Cortex of kidney (tissue), 1 donor: ENCODE measurements at places on chromosomes 7 and 10.

GRCh38 chr7:2698581-2699288 lies 10.7 kb downstream of the AMZ1 start:
- DNase-seq: no peak

GRCh38 chr7:31545549-31545948 lies 31.7 kb downstream of the ITPRID1 start:
- DNase-seq: no peak

- DNase-seq: no peak
Observed at GRCh38 chr7:43108255-43109011, 4.0 kb upstream of the HECW1 start.

DNA sequence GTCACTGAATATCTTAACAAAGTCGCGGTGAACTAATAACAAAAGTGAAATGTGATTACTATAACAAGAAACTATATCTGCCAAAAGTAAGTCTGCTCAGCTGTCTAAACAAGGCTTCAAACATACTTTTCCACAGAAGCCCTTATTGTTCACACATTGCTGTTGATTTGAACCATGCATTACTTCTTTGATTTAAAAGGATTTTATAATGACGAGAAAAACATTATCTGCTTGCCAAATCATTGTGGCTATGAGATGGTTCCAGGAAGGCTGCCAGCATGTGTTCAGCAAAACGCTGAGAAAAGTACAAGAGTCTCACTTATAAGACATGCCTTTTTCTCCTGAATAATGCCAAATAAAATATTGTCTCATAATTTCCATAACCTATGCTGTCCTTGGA lies 24.4 kb downstream of the RNF133 start:
- DNase-seq: no peak

DNA sequence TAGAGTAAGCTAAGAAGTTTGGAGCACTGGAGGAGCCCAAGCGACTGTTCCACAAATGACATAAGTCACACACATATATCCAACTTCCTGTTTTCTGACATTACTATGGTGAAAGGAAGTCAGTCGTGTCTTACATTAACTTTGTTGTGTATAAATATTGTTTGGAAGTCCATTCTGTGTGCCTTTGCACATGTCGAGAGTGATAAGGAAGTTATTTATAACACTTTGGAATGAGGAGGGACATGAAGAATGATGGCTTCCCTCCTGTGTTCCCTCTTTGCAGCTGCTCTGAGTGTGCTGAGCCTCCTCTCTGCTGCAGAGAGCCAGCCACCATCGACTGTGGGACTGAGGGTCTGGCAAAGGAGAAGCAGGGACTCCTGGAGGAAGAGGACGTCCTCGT lies 40.4 kb upstream of the MGMT start:
- DNase-seq: no peak

DNA sequence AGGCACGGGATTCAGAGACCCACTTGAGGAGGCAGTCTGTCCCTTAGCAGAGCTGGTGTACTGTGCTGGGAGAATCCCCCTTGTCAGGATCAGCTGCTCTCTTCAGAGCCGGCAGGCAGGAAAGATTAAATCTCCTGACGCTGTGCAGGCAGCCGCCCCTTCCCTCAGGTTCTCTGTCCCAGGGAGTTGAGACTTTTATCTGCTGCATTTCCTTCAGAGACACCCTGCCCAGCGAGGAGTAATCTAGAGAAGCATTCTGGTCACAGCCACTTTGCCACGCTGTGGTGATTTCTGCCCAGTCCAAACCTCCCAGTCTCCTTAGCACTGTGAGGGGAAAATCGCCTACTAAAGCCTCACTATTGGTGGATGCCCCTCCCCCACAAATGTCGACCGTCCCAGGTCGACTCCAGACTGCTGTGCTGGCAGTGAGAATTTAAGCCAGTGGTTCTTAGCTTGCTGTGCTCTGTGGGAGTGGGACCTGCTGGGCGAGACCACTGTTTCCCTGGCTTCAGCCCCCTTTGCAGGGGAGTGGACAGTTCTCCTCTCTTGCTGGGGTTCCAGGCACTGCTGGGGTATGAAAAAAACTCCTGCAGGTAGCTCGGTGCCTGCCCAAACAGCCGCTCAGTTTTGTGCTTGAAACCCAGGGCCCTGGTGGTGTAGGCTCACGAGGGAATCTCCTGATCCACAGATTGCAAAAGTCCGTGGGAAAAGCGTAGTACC lies 265.4 kb downstream of the ZWINT start:
- DNase-seq: no peak

DNA sequence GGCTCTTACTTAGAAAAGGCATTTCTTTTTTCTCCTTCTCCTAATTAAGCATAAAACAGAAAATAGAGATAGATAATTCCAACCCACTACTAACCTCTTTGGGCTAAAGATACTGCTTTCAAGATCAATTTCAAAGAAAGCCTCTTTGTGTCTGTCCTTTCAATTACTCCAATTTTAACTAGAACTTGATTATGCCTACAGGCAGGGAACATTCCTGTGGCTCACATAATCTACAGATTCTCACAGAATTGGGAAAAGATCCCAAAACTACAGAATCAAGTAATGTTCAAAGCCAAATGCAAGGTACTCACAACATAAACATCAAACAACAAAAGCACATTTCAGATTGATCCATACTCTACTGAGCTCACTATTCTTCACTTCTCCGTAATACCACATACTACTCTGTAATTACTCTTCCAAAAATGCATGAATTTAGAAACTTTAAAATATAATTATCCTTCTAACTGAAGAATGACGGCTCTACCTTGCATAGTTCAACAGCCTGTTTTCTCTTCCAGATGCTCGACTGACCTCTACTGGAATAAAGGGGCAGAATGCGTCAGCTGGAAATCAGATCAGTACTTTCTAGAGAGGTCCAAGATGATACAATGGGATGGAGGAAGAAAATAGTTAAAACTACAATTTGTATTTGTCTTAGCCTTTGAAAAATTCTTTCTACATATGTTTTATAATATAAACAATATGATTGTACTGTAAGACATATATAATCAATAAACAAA lies 3.9 kb downstream of the MTERF1 start:
- DNase-seq: no peak

- no peak for DNase-seq
Observed at GRCh38 chr7:50422858-50423257, 27.3 kb downstream of the FIGNL1 start.

DNA sequence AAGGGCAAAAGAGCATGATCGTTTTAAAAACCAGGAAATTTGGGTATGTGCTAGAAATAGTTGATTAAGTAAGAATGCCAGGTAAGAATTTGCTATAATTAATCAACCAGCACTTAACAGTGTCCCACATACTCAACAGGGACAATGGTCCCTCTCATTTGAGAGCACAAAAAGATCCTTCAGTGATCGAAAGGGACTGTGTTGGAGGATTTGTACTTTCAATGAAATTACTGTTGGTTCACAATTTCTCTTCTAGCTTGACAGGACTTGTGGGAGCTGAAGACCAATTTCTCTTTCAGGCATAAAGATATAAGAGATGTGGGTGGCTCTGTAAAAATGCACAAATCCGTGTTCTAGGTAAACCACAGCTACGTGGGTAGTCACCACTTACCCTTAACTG lies 12.5 kb upstream of the PLEKHS1 start:
- no peak for DNase-seq

GRCh38 chr10:96747734-96748550 lies 27.6 kb upstream of the PIK3AP1 start:
- no peak for DNase-seq

GRCh38 chr7:11758627-11759111 lies 73.3 kb downstream of the THSD7A start:
- DNase-seq: no peak

- no peak for DNase-seq
Observed at GRCh38 chr7:38025815-38026214, 105.4 kb downstream of the EPDR1 start.

- no peak for DNase-seq
Observed at GRCh38 chr10:62541811-62542210, 167.6 kb downstream of the ZNF365 start.

GRCh38 chr7:38069052-38069451 lies 109.0 kb upstream of the STARD3NL start:
- DNase-seq: no peak

DNA sequence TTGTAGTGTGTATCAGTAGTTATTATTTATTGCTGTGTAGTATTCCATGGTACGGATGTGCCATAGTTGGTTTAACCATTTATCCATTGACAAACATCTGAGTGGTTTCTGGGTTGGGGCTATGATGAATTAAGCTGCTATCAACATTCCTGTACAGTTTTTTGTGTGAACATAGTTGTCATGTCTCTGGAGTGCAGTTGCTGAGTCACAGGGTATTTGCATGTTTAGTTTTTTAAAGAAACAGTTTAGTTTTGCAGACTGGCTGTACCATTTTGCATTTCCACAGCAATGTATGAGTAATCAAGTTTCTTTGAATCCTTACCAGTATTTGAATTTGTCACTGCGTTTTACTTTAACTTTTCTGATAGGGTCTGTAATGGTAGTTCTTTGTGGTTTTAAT lies 516.7 kb upstream of the CELF2 start:
- no peak for DNase-seq

GRCh38 chr10:25682203-25682851 lies 251.7 kb upstream of the MYO3A start:
- no peak for DNase-seq

- no peak for DNase-seq
Observed at GRCh38 chr10:20624642-20625041, 272.5 kb downstream of the NEBL start.

DNA sequence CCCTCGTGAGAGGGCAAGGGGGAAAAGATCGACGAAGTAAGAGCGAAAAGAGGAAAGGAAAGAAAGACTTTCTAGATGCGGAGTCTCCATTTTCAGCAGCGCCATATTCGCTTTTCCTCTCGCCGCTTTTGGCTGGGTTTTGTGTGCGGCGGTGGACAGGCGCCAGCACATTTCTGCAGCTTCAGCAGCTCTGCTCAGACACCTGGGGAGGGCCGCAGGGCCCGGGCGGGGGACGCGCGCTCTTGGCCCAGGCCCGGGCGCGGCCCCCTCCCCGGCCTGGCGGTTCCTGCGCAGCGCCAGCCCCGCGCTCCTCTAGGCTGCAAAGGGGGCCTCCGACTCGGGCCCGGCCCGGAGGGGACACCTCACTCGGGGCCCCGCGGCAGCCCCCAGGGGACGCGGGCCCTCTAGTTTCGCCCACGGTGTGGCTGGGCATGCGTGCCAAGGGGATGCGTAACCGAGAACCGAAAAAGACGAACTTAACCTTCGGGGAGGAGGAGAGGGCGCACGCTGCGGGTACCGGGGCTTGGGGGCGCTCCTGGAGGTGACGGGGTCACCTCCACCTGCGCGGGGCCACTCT lies 34.5 kb upstream of the EBLN1 start:
- DNase-seq: no peak

GRCh38 chr7:12769444-12769843 lies 82.0 kb downstream of the ARL4A start:
- no peak for DNase-seq

- DNase-seq: no peak
Observed at GRCh38 chr10:110857265-110858171, 14.2 kb upstream of the PDCD4 start.

- DNase-seq: no peak
Observed at GRCh38 chr10:107583974-107584373, 419.5 kb upstream of the SORCS1 start.

DNA sequence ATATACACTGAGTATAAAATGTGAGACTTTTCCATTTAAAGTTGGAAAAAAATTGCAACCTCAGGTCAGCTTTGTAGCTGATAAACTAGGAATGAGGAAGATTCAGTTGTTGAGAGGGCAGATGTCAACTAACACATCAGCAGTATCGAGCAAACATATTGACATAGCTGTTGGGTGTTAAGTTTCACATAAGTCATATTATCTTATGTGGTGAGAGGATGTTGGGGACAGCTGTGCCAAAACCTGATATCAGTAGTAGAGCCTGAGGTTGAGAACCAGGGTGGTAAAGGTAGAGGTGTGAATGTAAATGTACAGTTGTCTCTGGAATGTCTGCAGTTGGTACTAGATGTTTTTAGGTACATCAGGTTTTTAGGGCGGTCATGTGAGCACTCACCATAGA lies 5.0 kb downstream of the ZRANB1 start:
- no peak for DNase-seq

DNA sequence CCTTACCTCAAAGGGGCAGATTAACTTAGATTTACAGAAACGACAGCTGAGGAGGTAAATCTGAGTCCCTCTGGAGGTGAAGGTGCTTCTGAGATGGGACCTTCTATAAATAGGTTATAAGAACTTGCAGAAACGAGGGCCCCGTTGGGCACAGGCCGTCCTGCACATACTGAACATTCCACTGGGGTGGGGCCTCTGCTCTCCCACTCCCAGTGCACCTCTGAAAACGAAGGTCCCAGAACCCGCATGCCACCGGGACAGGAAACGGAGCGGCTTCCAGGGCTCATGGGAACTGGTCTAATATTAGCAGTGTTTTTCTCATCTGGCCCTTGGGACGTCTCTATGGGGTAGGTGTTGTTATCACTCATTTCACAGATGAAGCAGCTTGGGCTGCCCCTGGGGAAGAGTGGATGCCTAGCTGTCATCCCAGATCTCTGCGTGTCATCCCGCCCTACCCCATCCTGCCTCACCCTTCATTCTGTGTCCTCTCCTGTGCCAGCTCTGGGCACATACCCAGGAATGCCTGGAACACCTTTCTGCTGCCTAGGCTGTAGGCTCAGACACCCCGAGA lies 19.6 kb downstream of the C10orf62 start:
- no peak for DNase-seq

GRCh38 chr7:56028942-56029630 lies 22.2 kb downstream of the PSPH start:
- DNase-seq: no peak

- DNase-seq: no peak
Observed at GRCh38 chr10:63068246-63068645, 64.9 kb upstream of the NRBF2 start.

GRCh38 chr10:126155528-126155927 lies 232.7 kb downstream of the ADAM12 start:
- no peak for DNase-seq

DNA sequence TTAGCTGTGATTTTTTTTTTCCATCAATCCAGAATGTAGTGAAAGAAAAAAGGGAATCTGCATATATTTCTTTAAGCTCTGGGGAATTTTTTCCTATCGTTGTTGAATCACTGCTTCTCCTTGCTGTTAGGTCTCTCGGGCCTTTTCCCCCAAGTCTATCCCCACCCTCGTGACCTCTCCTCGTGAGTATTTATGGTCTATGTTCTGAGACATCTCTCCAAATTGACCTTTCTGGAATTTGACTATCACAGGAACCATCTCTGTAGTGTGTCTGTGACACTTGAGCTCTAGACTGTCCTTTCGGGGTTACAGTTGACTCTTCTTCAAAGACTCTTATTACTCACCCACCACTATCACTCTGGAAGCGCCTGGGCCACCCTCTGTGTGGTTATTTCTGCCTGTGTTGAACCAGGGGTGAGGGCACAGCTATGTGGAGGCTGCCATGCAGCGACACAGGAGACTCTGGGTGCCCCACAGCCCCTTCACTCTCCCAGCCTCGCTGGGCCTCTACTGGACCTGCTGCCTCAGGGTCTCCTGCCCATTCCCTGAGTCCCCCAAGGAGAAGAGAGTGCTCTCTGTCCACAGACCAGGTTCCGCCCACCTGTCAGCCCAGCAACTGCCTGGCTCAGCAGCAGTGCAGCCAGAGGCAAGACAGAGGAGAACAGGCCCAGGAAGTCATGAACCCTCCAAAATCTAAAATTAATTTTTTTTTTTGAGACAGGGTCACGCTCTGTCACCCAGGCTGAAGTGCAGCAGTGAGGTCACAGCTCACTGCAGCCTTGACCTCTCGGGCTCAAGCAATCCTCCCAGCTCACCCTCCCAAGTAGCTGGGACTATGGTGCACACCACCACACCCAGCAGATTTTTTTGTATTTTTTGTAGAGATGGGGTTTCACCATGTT lies 45.7 kb upstream of the PTPRN2 start:
- DNase-seq: no peak
